ENCODE measurements at places on chromosomes 11 and 22.

- no peak for DNase-seq
Observed at GRCh38 chr11:82765466-82766034, 31.9 kb upstream of the FAM181B start.

- peak; percentile 64 for DNase-seq
Observed at GRCh38 chr11:79249295-79249993, 191.4 kb downstream of the TENM4 start.

DNA sequence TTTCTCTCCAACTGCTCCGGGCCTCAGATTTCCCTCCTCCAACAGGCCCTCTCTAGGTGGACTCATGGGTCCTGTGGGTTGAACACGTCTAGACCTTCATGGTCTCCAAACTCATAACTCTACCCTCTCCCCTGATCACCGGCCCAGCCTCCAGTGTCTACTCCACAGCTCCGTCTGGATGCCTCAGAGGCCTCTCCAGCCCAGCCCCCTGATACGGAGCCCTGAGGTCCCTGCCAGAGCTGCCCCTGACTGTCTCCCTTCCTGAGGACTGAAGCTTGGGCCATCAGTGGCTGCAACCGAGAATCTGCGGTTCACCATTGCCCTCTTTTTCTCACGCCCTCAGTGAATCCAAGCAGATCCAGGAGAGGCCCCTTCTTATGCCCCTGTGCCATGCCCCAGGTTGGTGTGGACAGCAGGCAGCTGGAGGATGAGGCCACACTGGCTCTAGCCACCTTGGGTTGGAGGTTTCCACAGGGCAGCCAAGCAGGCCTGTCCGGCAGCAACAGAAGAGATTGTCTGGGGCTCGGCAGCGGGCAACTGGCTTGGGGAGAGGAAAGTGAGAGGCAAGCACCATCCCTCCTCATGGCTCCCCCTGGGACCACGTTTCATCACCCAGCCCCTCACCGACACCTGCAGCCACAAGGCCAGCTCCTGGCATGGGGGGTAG lies 104.6 kb upstream of the FGF3 start:
- DNase-seq, result no peak

DNA sequence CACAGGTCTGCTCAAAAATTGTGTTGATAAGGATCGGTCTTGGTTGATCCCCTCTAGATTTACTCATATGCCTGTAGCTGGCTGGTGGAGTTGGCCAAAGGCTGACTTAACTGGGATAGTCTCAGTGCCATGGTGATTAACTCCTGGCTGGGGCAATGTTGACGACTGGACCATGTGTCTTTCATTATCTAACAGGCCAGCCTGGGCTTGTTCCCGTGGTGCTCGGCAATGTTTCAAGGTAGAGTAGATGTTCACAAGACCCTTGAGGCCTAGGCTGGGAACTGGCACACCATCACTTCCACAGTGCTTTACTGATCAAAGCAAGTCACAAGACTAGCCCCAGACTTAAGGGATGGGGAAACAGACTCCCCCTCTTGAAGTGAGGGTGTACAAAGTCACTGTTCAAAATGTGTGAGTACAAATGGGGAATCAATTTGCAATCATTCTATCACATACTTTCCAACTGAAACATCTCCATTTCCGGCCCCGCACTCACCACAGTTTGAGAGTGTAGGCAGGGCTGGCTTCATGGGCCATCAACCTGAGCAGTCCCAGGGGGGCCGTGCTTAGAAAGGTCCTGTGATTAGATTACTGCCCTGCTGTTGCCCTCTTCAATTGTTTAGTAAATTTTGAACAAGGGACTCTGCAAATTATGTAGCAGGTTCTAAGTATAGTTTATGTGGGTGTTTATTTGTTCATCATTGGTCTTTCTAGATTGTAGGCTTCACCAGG lies 240.8 kb downstream of the NELL1 start:
- DNase-seq, result no peak

GRCh38 chr11:86812981-86813380 lies 12.6 kb downstream of the PRSS23 start:
- DNase-seq, result no peak

- DNase-seq, result no peak
Observed at GRCh38 chr22:49948116-49948957, 12.2 kb upstream of the PIM3 start.

- DNase-seq, result no peak
Observed at GRCh38 chr11:70601861-70602538, 203.7 kb downstream of the CTTN start.
